ENCODE measurements at places on chromosomes 13 and 19. TPM values are rescaled to one million over a fixed set of nuclear protein-coding genes. Genes with fewer than 3 reads are reported as not detected.
A peak's percentile ranks its signal among the peaks of the same experiment; 100 is the strongest.

GRCh38 chr13:74816737-74817136 is 665.2 kb downstream of the TBC1D4 start:
- no peak for DNase-seq
- no peaks in the 10 kb centered on the region for H3K4me1 ChIP-seq
- no peaks in the 10 kb centered on the region for H3K27me3 ChIP-seq
- no peaks in the 10 kb centered on the region for H3K36me3 ChIP-seq
- no peak overlapping the region for H3K4me3 ChIP-seq

- no peaks in the 10 kb centered on the region for H3K27me3 ChIP-seq
- H3K4me1 ChIP-seq = no peaks in the 10 kb centered on the region
- H3K4me3 ChIP-seq = no peak overlapping the region
- no peak for DNase-seq
These were observed 11.1 kb downstream of the PALM start for GRCh38 chr19:719636-720344.

DNA sequence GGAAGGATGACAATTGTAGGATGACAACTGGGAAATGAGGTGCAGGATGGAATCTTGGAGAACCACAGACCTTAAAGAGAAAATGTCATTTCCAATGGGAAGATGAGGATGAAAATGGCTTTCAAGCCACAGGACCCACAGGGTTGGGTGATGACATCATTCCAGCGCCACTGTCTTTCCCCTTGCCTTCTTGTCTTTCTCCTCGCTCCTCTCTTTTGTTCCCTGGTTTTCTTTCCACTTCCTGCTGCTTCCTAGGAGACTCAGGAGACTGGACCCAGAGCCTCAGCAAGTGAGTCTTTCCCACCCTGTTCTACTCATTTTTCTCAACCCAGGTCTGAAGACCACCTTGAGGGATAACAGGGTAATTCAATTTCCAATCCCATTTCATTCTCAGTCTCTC is 548.8 kb downstream of the FGF9 start:
- H3K36me3 ChIP-seq = no peaks in the 10 kb centered on the region
- H3K4me3 ChIP-seq = no peak overlapping the region
- DNase-seq = no peak
- no peak overlapping the region for H3K27ac ChIP-seq
- no peaks in the 10 kb centered on the region for H3K4me1 ChIP-seq

DNA sequence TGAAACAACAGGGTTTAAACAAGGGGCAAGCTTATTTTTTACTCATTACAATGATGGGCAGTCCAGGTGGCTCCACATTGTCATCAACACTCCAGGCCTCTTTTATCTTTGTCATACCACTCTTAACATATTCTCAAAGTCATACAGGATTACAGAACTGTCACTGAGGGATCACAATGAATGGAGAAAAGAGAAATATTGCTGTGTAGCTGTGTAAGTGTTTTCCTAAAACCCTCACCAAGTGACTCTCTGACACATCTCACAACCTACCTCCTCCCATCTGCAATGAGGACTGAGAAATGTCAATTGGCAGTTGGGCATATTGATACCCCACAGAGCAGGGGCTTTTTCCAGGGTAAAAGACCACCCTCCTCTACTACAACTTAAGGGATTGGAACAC is 562.1 kb downstream of the TBC1D4 start:
- no peak overlapping the region for H3K4me3 ChIP-seq
- no peaks in the 10 kb centered on the region for H3K27me3 ChIP-seq
- no peak for DNase-seq
- no peaks in the 10 kb centered on the region for H3K36me3 ChIP-seq
- no peaks in the 10 kb centered on the region for H3K4me1 ChIP-seq

GRCh38 chr19:44747739-44748425 is 626 bp upstream of the BCL3 start:
- DNase-seq = peak; percentile 88

DNA sequence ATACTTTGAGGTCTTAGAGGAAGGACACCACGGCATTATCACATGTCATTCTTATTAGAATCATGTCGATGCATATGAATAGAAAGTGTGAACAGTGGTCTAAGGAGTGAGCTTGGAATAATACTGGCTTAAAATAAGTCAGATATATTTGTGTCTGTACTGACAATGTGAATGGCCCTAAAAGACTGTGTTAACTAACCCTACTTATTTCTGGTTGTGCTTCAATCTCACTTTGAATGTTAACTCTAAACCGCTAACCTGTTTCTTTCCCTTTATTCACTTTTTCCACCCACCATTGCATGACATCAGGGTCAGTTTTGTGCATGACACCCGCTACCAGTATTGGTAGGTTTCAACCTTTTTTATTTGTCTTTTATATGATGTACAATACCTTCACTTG is 69.1 kb upstream of the RAP2A start:
- H3K4me1 ChIP-seq = no peaks in the 10 kb centered on the region
- H3K36me3 ChIP-seq = peaks cover 11% of the 10 kb centered on the region
- H3K4me3 ChIP-seq = no peak overlapping the region

PRTN3 gene
- not detected for total RNA-seq

SIGLEC9 gene
- total RNA-seq = 10.4 TPM

ZNF607 gene
- total RNA-seq = 5.0 TPM

CLIP3 gene
- 37.1 TPM for total RNA-seq
